Transverse colon (tissue), 4 donors: ENCODE measurements at places on chromosomes 5 and 9. TPM values are rescaled to one million over a fixed set of nuclear protein-coding genes. Genes with fewer than 3 reads are reported as not detected.

SURF1 gene
- 66.1 TPM for total RNA-seq

OLFM1 gene
- total RNA-seq, result not detected

C5orf46 gene
- not detected for total RNA-seq

CDH9 gene
- not detected for total RNA-seq

NMUR2 gene
- total RNA-seq, result not detected

GPX8 gene
- total RNA-seq, result not detected

TMEM215 gene
- total RNA-seq, result not detected

NUTM2F gene
- not detected for total RNA-seq

PSMD5 gene
- 26.6 TPM for total RNA-seq

FOXD4L3 gene
- not detected for total RNA-seq

ENTREP1 gene
- total RNA-seq, result 23.2 TPM

- DNase-seq, result no peak
- peaks cover 11% of the 10 kb centered on the region for H3K4me1 ChIP-seq
- peak overlapping the region; percentile 73 for H3K27ac ChIP-seq
- H3K4me3 ChIP-seq, result no peak overlapping the region
- H3K36me3 ChIP-seq, result no peaks in the 10 kb centered on the region
- no peaks in the 10 kb centered on the region for H3K27me3 ChIP-seq
Measured at GRCh38 chr9:134214766-134215419, 50.5 kb upstream of the RNU6ATAC start.

DNA sequence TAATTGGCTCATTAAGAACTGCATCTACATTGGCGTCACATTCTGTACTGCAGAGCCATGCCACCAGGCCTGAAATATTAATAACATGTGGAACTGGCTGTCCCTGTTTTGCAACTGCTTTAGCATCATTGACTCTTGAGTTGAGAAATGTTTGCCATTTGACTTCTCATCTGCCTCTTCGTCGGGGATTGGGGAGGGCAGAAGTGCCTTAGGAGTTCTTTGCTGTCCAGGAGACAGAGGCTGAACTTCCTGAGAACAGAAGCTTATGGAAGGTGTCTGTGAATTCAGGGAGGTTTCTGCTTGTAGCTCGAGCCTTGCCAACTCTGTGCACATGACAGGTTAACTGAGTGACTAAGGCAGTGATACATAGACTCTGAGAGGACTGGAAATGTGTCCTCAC, 265.0 kb downstream of the KIF4B start:
- H3K27ac ChIP-seq, result no peak overlapping the region
- no peak for DNase-seq
- H3K27me3 ChIP-seq, result no peaks in the 10 kb centered on the region

DNA sequence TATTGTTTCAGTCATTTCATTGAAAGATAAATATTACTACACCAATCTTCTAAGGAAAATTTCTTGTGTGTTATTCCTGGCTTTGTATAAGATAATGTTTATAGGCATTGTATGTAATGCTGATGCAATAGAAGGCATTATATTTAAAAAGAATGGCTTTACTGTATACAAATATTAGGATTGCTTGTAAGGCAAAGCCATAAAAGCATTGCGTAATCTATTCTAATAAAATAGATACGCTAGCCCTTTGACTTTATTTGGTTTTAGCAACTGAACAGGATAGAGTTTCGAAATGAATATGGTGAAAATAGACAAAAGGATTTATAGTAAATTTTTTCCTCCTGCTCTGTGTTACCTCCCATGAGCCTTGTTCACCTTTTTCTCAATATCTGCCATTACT, 5.5 kb upstream of the LYSMD3 start:
- H3K4me1 ChIP-seq, result peaks cover 12% of the 10 kb centered on the region
- no peak for DNase-seq
- H3K27me3 ChIP-seq, result no peaks in the 10 kb centered on the region
- no peak overlapping the region for H3K27ac ChIP-seq
- no peaks in the 10 kb centered on the region for H3K36me3 ChIP-seq

- peaks cover 6% of the 10 kb centered on the region for H3K27me3 ChIP-seq
- no peak overlapping the region for H3K4me3 ChIP-seq
- no peaks in the 10 kb centered on the region for H3K36me3 ChIP-seq
- H3K4me1 ChIP-seq, result peaks cover 45% of the 10 kb centered on the region
- DNase-seq, result peak; percentile 42
Measured at GRCh38 chr9:137083394-137084004, 3.3 kb upstream of the MAN1B1 start.

DNA sequence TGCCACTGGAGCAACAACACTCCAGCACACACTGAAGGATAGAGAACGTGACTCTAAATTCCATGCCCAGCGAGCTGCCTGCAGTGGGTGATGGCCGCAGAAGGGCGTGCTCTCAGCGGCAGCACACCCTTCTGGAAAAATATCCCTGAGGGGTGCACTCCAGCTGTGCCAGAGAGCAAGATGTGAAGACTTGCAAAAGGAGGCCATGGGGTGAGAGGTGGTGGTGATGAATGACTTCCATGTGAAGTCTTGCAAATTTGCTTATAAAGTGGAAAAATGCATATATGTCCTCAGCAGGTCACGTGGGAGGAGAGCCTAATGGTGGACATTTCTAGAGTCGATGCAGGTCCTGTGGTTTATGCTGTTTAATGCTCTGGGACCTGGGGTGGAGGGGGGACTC, 39.8 kb upstream of the COL5A1 start:
- no peaks in the 10 kb centered on the region for H3K36me3 ChIP-seq
- no peaks in the 10 kb centered on the region for H3K27me3 ChIP-seq
- peaks cover 4% of the 10 kb centered on the region for H3K4me1 ChIP-seq
- H3K27ac ChIP-seq, result no peak overlapping the region
- no peak overlapping the region for H3K4me3 ChIP-seq

GRCh38 chr5:61272688-61273087, 59.4 kb upstream of the ZSWIM6 start:
- H3K27me3 ChIP-seq, result no peaks in the 10 kb centered on the region
- peaks cover 14% of the 10 kb centered on the region for H3K4me1 ChIP-seq
- H3K27ac ChIP-seq, result no peak overlapping the region
- no peaks in the 10 kb centered on the region for H3K36me3 ChIP-seq

- no peak overlapping the region for H3K4me3 ChIP-seq
- no peaks in the 10 kb centered on the region for H3K36me3 ChIP-seq
- no peaks in the 10 kb centered on the region for H3K4me1 ChIP-seq
- H3K27ac ChIP-seq, result no peak overlapping the region
- DNase-seq, result no peak
Measured at GRCh38 chr5:56490971-56491468, 257.9 kb upstream of the ANKRD55 start.

GRCh38 chr5:36696059-36696673, 89.8 kb downstream of the SLC1A3 start:
- no peaks in the 10 kb centered on the region for H3K4me1 ChIP-seq
- no peaks in the 10 kb centered on the region for H3K36me3 ChIP-seq
- peak; percentile 35 for DNase-seq
- no peaks in the 10 kb centered on the region for H3K27me3 ChIP-seq
- H3K4me3 ChIP-seq, result no peak overlapping the region
- no peak overlapping the region for H3K27ac ChIP-seq

GRCh38 chr5:75469017-75469416, 42.4 kb downstream of the CERT1 start:
- H3K4me3 ChIP-seq, result no peak overlapping the region
- no peaks in the 10 kb centered on the region for H3K4me1 ChIP-seq
- H3K36me3 ChIP-seq, result no peaks in the 10 kb centered on the region
- H3K27me3 ChIP-seq, result no peaks in the 10 kb centered on the region
- H3K27ac ChIP-seq, result no peak overlapping the region

DNA sequence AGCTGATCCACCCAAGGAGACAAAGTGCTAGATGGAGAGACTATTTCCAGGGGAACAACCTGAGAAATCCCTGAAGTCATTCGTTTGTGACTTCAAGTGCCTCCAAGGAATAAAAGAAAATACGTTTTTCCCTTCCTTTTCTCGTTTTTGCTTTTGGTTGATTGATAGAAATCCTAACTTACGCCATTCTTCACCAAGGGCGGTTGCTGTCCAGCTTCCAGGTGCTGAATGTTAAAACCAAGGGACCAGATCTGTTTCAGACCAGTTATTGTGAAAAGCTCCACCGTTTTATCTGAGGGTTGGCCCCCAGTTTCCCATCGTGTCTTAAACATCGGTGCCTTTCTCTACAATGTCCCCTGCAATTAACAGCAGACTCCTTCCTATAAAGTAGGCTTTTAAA, 600.7 kb upstream of the SGCD start:
- peaks cover 10% of the 10 kb centered on the region for H3K4me1 ChIP-seq
- no peak overlapping the region for H3K27ac ChIP-seq
- no peak for DNase-seq
- no peak overlapping the region for H3K4me3 ChIP-seq
- H3K36me3 ChIP-seq, result no peaks in the 10 kb centered on the region
- peaks cover 76% of the 10 kb centered on the region for H3K27me3 ChIP-seq

- no peaks in the 10 kb centered on the region for H3K27me3 ChIP-seq
- no peaks in the 10 kb centered on the region for H3K4me1 ChIP-seq
- no peak overlapping the region for H3K27ac ChIP-seq
- no peak for DNase-seq
Measured at GRCh38 chr5:54090495-54091120, 219.8 kb downstream of the ARL15 start.

- no peak overlapping the region for H3K4me3 ChIP-seq
- peaks cover 25% of the 10 kb centered on the region for H3K4me1 ChIP-seq
- peak; percentile 59 for DNase-seq
- no peak overlapping the region for H3K27ac ChIP-seq
Measured at GRCh38 chr5:67880511-67880805, 335.1 kb upstream of the PIK3R1 start.

- H3K36me3 ChIP-seq, result no peaks in the 10 kb centered on the region
- H3K4me1 ChIP-seq, result no peaks in the 10 kb centered on the region
- no peaks in the 10 kb centered on the region for H3K27me3 ChIP-seq
- H3K27ac ChIP-seq, result no peak overlapping the region
Measured at GRCh38 chr9:115694991-115695390, 458.6 kb upstream of the PAPPA start.

GRCh38 chr5:134873494-134873893, 677 bp upstream of the TXNDC15 start:
- no peak for DNase-seq
- no peaks in the 10 kb centered on the region for H3K27me3 ChIP-seq
- peaks cover 30% of the 10 kb centered on the region for H3K4me1 ChIP-seq
- H3K36me3 ChIP-seq, result no peaks in the 10 kb centered on the region

DNA sequence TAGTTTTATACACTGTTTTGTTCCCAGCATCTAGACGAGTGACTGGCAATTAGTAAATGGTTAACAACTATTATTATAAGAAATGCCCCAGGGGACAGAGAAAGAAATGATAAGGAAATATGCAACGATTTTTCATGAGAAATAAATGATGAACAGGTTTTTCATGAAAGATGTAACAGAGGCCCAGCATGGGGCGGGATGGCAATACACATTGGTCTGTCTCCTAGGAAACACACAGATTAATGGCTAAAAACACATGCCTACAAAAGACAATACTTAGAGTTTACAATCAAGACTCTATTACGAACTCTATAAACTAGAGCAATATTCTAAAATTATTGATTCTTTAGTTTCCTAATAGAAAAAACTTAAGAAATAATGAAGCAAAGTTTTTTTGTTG, 441.5 kb upstream of the CDH9 start:
- no peaks in the 10 kb centered on the region for H3K36me3 ChIP-seq
- H3K27ac ChIP-seq, result no peak overlapping the region
- H3K4me3 ChIP-seq, result no peak overlapping the region
- no peak for DNase-seq
- no peaks in the 10 kb centered on the region for H3K27me3 ChIP-seq
- no peaks in the 10 kb centered on the region for H3K4me1 ChIP-seq

DNA sequence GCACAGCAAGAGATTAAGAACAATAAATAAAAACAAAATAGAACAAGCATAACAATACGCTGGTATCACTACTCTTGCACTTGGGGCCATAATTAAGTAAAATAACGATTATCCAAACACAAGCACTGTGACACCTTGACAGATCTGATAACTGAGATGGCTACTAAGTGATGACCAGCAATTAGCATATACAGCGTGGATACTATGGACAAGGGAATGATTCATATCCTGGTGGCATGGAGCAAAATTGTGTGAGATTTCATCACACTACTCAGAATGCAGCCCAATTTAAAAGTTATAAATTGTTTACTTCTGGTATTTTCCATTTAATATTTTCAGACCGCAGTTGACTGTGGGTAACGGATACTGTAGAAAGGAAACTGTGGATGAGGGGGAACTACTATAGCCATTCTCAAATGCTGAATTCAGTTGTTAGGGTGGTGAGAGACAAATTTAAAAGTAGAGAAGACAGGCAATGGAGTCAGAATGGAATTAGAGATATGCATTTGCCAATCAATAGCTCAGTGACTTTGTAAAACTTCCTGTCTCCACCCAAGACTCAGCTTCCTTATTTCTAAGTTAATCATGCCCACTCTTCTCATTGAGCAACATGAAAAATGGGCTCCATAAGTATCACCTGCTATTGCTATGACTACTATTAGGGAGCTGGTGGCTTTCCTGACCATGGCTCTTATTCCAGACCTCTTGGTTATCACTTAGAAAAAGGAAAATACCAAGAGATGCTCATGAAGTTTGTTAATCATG, 300.8 kb downstream of the TRIM32 start:
- no peak overlapping the region for H3K4me3 ChIP-seq
- H3K27me3 ChIP-seq, result no peaks in the 10 kb centered on the region
- no peak overlapping the region for H3K27ac ChIP-seq
- no peaks in the 10 kb centered on the region for H3K4me1 ChIP-seq
- H3K36me3 ChIP-seq, result no peaks in the 10 kb centered on the region

GRCh38 chr9:124293718-124294506, 36.2 kb downstream of the NEK6 start:
- no peak overlapping the region for H3K4me3 ChIP-seq
- H3K36me3 ChIP-seq, result no peaks in the 10 kb centered on the region
- no peaks in the 10 kb centered on the region for H3K27me3 ChIP-seq
- peaks cover 78% of the 10 kb centered on the region for H3K4me1 ChIP-seq
- H3K27ac ChIP-seq, result peak overlapping the region; percentile 1

DNA sequence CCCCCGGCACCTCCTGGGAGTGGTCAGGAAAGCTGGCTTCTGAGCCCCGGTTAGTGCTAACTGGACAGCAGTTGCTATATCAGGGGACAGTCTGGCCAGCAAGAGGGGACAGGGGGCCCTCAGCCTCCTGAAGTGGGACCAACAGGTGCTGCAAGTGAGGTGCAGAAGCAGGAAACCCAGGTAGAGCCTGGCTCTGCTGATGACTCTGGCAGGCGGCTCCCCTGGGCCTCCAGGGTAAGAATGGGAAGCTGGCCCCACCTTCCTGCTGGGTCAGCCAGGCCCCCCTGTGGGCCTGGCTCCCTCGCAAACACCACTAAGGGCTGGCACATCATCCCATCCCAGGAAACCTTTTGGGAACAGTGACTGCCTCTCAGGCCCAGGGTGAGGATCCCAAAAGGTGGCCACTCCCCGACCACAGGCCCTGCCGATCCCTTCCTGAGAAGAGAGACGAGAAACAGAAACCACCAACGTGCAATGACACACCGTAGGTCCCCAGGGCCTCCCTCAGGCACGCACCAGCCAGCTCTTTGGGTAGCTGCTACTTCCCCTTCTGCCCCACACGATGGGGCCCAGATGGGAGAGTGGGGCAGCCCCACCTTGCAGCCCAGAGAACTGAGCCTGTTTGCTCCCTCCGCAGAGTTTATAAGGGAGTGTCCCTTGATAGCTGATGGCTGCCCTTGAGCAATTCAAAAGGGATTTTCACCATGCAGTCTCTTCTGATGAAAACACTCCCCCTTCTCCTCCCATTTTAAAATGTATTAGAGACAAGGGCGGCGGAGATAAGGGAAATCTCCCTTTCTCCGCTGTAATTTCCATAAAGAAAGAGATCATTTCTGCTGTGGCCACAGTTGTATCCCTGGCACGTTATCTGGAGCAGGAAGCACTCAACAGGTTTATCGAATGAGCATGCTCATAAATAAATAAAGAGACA, 76.8 kb downstream of the STK10 start:
- peaks cover 41% of the 10 kb centered on the region for H3K4me1 ChIP-seq
- H3K36me3 ChIP-seq, result no peaks in the 10 kb centered on the region
- H3K4me3 ChIP-seq, result no peak overlapping the region
- H3K27ac ChIP-seq, result peak overlapping the region; percentile 74
- peak; percentile 68 for DNase-seq
